ENCODE measurements at places on chromosomes 2 and 18. TPM values are rescaled to one million over a fixed set of nuclear protein-coding genes. Genes with fewer than 3 reads are reported as not detected.
A peak's percentile ranks its signal among the peaks of the same experiment; 100 is the strongest.

DNA sequence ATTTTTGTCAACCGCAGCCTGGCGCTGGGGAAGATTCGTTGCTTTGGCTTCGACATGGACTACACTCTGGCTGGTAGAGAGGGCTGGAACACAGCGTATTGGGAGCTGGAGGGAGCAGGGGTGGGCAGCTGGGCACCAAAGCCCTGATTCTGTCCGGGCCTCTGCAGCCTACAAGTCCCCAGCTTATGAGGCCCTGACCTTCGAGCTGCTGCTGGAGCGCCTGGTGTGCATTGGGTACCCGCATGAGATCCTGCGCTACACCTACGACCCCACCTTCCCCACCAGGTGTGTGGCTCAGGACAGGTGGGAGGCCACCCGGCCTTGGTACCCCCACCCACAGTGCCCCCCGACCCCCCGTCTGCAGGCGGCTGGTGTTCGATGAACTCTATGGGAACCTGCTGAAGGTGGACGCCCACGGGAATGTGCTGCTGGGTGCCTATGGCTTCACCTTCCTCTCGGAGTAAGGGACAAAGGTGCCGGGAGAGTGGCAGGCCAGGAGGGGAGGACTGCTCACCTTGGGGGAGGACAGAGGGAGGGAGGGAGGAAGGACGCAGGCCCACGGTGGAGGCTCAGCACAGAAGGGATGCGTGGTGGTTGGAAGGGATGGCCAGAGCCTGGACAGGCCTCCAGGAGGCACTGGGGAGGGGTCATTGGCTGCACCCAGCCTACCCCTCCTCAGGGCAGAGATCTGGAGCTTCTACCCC is 1.2 kb downstream of the NT5DC4 start:
- DNase-seq: no peak

DNA sequence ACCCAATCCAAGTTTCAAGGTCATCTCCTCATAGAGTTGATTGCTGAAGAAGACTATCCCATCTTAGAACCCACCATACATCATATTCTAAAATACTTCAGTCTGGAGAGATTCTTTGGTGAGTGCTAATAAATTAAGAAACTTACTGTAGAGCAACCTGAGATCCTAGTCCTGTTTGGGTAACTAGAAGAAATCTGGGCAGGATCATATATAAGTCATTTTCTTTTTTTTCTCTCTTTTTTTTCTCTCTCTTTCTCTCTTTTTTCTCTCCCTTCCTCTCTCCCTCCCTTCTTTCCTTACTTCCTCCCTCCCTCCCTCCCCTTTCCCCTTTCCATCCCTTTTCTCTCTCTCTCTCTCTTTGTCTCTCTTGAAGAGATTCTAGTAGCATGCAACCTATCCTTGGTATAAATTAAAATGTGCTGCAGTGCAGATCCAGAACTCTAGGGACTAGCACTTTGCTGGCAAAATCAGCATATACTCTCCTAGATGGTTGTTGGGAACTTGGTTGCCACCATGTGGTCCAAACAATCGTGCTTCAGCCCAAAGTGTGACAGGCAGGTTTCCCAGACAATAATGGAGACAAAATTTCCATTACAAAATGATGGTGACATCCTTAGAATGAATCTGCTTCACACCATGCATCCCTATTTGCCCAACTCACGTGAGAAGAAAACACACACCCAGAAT is 399.4 kb upstream of the CELF4 start:
- no peak for DNase-seq

DNA sequence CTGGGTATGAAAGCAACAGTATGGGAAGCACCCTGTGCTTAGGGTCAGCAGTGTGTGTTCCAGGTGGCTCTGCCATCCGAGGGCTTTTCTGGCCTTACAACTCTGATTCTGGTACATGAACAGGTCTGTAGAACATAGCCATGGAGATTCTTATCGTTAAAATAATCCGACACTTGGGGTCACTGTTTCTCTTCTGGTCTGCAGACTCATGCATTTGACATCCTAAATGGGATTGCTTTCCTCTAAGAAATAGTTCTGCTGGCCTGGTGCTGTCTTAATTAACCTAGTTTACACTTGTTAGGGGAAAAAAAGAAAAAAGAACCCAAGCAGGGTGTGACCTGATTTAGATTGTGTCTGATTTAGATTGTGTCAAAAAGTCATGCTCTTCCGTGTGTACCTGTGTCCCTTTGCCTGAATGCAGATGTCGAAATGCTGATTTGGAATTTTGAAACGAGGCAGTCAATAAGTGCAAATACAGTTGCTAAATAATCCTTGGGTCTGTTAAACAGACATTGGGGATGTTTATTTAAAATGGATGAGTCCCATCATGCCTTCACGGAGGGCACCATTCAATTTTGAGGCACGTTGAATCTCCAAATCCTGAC is 59.6 kb downstream of the TRPM8 start:
- DNase-seq: peak; percentile 75

- DNase-seq: no peak
Observed at GRCh38 chr2:170743530-170744239, 26.5 kb upstream of the ERICH2 start.

GRCh38 chr2:132797556-132797955 is 127.6 kb upstream of the LYPD1 start:
- peak; percentile 73 for DNase-seq

GRCh38 chr2:172440795-172441194 is 13.4 kb downstream of the ITGA6 start:
- DNase-seq: no peak

GRCh38 chr18:51011709-51012108 is 18.3 kb upstream of the SMAD4 start:
- DNase-seq: no peak

GRCh38 chr2:620471-621302 is 56.5 kb downstream of the TMEM18 start:
- no peak for DNase-seq

DNA sequence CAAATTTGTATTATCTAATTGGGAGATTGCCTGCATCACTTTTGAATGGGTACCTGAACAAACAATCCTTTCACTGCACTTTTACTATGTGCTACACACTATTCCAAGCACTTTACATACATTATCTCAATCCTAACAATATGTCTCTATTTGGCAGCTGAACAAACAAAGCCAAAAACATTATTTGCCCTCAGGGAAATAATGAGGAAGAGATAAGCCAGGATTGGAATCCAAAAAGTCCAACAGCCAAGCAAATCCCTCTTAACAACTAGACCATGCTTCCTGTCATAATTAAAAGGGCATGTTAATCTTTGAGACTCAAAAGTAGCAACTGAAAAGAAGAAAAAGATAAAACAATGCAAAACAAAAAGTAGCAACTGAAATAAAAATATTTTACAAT is 32.1 kb downstream of the RPRD1A start:
- peak; percentile 8 for DNase-seq

DNA sequence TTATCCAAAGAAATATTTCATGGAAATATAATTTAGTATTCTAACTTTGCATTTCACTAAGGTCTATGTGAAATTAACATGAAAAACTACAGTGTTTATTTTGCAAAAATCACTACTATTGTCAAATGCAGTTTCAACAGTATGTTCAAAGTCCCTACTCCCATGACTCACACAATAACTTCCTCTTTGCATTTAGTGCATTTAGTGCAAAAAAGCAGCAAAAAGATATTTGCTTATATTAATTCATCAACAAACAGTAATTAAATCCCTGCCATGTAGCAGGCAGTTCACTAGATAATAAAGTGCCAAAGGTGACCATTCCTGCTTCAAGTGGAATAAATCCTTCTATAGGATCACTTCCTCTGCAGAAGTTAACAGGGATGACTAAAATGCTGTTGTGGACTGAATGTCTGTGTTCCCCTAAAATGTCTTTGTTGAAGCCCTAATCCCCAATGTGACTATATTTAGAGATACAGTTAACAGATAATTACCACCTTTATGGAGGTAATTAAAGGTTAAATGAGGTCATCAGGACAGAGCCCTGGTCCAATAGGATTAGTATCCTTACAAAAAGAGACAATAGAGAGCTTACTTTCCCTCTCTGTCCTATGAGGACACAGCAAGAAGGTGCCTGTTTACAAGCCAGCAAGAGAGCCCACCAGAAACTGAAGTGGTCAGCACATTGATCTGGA is 61.7 kb downstream of the STK39 start:
- no peak for DNase-seq

DNA sequence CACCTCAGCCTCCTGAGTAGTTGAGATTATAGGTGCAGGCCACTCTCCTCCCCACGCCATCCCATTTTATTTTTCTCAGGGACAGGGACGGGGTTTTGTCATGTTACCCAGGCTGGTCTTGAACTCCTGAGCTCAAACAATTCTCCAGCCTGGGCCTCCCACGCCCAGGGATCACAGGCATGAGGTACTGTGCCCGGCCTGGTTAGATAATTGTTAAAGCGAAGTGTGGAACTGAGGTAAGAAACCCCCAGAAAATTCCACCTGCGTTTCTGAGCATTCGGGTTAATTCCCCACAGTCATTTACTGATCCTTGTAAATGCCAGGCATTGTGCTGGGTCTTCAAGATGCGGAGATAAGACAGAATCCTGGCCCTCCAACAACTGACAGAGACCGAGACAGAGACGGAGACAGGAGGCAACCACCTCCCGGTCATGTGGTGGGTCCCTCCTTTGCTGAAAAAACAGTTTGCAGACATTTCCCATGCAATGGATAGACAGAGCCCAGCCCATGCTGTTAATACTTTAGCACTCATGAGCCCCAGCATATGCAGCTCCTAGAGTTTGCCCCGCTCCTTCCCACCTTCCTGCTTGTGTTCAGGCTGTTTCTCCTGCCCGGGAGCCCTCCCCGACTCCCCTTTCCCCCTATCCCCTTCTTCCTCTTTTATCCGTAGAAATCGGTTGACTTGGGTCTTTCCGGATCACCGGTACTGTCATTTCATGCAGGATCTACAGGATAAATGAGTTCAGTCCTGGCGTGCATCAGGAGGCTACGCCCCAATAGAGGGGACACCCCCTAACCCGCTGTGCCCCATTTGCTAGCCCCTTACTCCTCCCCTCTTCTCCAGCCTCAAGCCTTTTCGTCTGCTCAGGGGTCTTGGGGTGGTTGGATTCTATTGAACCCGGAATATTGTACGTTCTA is 1.6 kb upstream of the RHOB start:
- DNase-seq: no peak

- no peak for DNase-seq
Observed at GRCh38 chr18:76524477-76524876, 29.4 kb upstream of the ZNF516 start.

DNA sequence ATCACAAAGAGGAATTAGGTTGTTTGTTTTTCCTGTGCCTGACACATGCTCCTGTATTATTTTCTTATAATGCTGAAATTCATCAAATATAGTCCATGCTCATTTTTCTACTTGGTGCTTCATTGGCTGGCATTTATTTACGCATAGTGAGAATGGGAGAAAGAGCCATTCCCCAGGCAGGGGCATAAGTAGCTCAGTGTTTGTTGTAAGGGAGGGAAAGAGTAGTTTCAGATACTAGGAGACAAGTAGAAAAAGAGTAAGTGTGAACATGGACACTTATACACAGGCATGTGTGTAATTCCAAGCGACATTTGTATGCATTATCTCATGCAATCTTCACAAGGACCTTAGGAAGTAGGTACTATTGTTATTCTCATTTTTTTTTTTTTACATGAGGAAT is 111.9 kb upstream of the UGP2 start:
- DNase-seq: no peak

DNA sequence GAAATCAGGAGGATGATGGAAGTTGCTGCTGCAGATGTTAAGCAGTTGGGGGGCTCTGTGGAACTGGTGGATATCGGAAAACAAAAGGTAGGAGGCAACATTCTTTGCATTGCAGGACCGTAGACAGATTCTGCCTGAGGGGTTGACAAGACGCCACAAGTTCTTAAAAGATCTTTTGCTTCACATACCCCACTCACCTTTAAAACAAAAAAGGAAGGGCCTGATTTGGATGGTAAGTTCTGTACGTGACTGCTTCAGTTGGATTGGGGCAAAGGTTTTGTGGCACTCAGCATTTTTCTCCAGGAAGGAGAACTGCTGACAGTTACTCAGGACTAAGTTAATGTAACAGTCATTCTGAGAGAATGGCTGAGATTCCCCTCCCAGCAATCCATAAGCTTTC is 5.2 kb downstream of the CNDP2 start:
- DNase-seq: no peak

- no peak for DNase-seq
Observed at GRCh38 chr2:19048593-19049266, 309.7 kb downstream of the OSR1 start.

DNA sequence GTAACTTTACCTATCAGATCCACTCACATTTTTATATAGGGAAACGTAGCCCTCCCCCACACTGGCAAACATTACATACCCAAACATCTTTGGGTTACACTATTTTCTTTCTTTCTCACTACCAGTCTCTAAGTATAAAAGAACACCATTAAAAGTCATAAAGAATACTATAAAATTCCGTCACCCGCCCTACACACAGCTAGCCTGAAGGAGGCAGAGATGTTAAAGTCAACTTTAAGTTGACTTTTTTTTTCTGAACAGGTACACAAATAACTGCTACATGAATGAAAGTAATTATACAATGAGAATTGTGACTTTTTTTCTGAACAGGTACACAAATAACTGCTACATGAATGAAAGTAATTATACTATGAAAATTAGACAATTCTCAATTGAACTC is 628.3 kb downstream of the NUP35 start:
- no peak for DNase-seq

The SP5 gene
- total RNA-seq: not detected

The ARHGAP15 gene
- not detected for total RNA-seq

The POTEF gene
- total RNA-seq: not detected

The RBKS gene
- total RNA-seq: 2.8 TPM

The GRHL1 gene
- total RNA-seq: 0.38 TPM

The LYG2 gene
- not detected for total RNA-seq

The ADCY3 gene
- 47.4 TPM for total RNA-seq

The SRD5A2 gene
- total RNA-seq: not detected

The PPP1R1C gene
- total RNA-seq: not detected

The TLX2 gene
- not detected for total RNA-seq

All from GM23248 (cell line).